Fibroblast of upper back skin (primary cell): ENCODE measurements at places on chromosomes 16 and 17.

GRCh38 chr16:82185012-82185411, 15.0 kb upstream of the MPHOSPH6 start:
- no peak for DNase-seq

DNA sequence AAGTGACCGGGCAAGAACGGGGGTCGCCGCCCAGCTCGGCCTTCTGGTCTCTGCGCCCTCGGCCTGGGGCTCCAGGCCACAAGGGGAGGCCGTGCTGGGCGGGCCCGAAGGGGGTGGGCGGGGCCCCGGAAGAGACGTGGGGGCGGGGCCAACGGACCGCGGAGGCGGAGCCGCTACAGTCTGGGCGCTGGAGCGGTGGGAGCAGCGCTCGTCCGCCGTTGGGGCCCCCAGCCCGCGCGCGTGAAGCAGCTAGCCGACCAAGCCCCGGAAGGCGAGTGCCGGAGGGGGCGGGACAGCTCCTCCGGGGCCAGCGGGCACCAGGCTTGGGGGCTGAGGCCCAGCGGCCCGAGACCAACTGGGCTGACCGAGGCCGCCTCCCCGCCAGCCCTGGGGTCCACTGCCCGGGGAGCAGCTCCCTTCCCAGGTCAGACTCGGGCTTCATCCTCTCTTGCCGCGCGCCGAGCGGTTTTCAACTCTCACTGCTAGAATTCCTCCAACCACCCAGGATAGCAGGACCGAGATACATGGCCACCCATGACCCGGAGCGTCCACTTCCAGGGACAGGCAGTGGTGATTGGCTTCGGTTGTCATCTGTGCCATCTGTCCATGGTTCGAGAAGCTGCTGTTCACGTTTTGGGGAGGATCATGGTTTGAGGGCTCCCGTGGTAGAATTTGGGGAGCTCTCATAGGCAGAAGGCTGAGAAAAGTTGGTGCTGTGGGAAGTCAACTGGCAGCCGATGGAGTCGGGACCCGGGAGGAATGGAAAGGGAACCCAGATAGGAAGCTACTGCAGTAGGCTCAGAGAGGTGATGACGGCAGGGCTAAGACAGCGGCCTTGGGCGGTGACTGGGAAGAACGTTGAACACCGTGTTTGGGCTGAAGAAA, 44.6 kb upstream of the LCMT1 start:
- DNase-seq, result peak; percentile 72

- DNase-seq, result no peak
Measured at GRCh38 chr17:66670206-66670605, 164.7 kb upstream of the CACNG5 start.

DNA sequence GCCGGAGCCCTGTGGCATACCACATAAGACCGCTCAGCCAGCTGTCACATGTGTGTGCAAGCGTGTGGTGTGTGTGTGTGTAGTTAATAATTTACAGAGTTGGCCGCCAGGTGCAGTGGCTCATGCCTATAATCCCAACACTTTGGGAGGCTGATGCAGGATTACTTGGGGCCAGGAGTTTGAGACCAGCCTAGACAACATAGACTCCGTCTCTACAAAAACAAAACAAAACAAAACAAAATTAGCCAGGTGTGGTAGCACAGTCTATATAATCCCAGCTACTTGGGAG, 20.4 kb downstream of the SOCS1 start:
- no peak for DNase-seq

DNA sequence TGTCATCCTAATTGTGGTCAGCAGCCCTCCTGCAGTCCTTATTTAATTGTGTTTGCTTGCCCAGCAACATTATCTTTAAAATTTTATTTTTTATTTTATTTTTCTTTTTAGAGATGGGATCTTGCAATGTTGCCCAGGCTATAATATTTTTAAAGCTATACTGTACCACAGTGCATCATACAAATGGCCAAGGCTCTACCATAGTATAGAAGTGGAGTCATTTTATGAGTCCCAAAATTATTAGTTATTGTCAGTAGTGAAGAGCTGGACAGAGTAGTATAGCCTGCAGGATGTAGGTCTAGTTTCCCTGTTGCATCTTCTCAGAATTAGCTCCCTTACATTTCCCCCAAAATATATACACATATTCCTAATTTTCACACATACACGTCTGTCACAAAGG, 44.1 kb downstream of the GAN start:
- no peak for DNase-seq

DNA sequence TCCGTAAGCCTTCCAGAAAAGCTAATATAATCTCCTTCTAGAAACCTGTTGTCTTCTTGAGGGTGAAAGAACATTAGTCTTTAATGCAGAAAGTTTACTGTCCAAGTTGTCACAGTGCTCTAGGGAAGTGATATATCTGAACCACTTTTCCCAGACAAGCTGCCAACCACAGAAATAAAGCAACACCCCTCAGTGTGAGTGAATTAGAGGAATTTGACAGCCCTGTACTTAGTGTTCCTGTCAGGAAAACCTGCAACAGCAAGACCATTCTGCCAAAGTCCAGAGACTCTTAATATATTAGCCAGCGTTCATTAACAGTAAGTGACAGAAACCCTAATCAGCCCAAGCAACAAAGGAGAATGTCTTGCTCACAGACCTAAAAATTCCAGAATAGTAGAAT, 137.7 kb downstream of the KATNIP start:
- DNase-seq, result no peak

DNA sequence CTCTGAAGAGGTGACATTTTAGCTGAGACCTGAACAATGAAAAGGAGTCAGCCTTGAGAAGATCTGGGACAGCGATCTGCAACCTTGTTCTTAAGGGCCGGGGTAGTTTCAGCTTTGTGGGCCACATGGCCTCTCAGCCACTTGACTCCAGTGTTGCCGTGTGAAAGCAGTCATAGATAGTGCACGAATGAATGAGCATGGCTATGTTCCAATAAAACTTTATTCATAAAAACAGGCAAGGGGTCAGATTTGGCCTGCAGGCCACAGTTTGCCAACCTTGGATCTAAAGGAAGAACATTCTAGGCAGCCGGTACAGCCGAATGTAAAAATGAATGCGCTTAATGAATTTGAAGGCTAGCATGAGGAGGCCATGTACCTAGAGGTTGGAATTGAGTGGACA, 83.5 kb downstream of the ABCC6 start:
- DNase-seq, result no peak

GRCh38 chr17:1122533-1123392, 57.0 kb downstream of the ABR start:
- DNase-seq, result peak; percentile 57

- DNase-seq, result no peak
Measured at GRCh38 chr16:56190048-56190676, 1.1 kb upstream of the GNAO1 start.

GRCh38 chr17:57210224-57210553, 46.1 kb upstream of the MSI2 start:
- no peak for DNase-seq

DNA sequence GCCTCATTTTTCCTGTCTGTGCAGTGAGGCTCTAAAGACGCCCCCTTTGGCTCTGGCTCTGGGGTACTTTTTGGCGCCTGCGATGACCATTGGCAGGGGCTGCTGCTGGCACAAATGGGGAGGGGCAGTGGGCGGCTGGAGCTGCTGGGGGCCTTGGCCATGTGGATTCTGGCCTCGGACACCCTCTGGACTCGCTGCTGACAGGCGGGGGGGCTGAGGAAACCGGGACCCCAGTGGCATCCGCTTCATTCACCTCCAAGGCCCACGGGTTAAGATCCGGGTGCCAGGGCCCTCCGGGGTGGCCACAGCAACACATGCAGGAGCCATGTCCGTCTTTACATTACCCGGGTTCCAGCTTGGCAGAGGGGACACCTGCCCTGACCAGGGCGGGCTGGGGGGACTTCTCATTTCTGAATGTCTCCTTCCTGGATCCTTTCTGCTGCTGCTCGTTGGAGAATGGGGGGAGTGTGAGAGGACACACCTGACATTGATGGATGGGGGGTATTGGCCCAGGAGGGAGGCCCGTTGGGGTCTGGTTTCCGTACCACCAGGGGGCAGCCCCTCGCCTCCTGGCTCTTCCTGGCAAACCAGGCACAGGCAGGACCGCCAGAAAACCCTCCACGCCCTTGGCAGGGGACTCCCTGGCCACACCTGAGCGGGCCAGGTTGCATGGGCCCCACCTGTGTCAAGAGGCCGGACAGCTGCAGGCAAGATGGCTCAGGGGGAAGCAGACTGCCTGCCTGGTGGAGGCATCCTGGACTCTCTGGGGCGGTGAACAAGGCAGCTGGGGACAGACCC, 21.8 kb downstream of the GSE1 start:
- DNase-seq, result no peak

GRCh38 chr17:48543107-48543853, 1.6 kb downstream of the HOXB2 start:
- DNase-seq, result no peak

DNA sequence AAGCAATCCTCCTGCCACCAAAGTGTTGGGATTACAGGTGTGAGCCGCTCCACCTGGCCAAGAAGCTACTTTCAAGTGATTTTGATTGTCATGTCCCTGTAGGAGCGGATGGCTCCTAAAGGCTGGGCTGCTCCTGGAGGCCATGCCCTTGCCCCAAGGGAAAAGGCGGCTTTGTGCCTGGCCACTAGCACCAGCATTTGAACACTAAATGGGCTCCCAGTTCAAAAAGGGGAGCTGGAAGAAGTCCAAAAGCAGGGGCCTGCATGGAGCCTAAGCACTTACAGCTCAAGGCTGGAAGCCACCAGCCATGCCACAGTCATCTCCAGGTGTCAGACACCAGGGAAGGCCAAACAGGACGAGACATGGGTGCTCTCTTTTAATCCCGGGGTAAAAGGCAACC, 26.8 kb downstream of the SPHK1 start:
- no peak for DNase-seq

DNA sequence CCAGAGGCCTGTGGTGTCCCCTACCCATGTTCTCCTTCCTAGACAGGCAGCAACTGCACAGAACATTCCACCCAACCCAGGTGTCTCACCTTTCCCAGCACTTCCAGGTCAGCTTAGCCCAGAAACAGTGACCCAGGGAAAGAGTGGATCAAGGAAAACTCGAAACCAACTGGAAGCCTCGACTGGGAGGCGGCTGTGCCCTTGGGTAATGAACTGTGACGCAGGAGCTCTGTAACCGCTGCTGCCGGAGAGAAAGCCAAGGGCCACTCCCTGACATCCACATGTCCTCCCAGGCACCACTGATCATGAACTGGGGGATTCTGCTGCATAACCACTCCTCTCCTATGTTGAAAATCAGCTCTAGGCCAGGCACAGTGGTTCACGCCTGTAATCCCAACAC, 34.4 kb downstream of the WDR59 start:
- DNase-seq, result no peak

GRCh38 chr17:37818689-37819088, 73.8 kb upstream of the HNF1B start:
- DNase-seq, result peak; percentile 53

DNA sequence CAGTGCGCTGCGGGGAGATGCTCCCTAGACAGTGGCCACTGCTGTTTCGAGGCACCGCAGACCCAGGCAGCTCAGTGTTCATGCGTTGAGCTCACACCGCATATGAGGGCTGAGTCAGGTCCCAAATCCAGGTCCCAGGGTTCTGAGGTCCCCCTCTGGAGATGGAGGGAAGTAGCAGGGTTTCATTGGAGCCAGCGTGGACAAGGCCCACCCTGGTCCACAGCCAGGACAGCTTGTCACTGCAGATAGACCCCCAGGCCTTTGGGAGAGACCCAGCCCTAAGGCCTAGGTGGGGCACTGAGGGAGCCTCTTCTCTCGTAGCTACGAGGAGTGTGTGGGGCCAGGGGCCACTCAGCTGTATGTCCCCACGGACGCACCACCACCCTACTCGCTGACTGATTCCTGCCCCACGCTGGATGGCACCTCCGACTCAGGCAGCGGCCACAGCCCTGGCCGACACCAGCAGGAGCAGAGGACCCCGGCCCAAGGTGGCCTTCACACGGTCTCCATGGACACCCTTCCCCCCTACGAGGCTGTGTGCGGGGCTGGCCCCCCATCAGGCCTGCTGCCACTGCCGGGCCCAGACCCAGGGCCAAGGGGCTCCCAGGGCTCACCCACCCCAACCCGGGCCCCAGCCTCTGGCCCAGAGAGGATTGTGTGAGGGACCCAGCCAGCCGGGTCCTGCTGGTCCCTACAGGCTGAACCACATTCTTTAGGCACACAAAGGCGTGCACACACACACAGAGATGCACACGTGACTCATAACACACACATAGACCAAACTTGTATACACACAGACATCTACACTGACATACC, 53.4 kb downstream of the BEAN1 start:
- no peak for DNase-seq

DNA sequence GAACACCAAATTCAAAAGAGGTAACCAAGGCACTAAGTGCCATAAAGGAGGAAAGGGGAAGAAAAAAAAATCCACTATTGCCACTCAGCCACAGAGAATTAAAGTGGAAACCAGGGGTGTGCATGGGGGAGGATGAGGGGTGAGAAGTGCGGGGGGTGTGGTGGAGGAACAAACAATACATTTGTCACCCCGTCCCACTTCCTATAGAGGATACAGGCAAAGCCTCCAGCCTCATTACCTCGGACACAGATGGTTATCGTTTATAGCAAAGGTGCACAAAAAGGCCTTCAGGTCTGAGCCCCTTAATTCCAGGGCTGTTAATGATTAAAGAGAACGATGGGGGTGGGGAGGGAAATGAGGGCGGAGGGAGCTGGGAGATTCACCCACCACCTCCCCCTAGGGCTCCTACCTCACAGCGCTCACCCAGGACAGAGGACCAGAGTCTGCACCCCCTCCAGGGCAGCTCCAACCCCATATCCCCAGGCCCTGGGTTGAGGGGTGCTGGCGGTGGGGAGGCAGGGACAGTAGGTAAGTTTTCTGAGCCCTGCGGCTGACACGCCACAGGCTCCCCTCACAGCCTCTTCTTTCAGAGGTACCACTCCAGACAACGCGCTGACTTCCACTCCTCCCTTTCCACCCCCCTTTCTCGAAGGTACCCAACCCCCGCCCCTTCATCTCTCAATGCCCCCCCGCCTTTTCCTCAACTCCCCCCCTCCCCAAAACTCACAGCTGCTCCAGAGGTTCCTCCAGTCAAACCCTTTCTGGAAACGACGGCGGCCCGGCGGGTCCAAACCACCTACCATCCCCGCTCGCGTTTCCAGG, 470 bp downstream of the DCUN1D3 start:
- no peak for DNase-seq

GRCh38 chr16:69166221-69166833, 20.6 kb upstream of the SNTB2 start:
- DNase-seq, result peak; percentile 40

DNA sequence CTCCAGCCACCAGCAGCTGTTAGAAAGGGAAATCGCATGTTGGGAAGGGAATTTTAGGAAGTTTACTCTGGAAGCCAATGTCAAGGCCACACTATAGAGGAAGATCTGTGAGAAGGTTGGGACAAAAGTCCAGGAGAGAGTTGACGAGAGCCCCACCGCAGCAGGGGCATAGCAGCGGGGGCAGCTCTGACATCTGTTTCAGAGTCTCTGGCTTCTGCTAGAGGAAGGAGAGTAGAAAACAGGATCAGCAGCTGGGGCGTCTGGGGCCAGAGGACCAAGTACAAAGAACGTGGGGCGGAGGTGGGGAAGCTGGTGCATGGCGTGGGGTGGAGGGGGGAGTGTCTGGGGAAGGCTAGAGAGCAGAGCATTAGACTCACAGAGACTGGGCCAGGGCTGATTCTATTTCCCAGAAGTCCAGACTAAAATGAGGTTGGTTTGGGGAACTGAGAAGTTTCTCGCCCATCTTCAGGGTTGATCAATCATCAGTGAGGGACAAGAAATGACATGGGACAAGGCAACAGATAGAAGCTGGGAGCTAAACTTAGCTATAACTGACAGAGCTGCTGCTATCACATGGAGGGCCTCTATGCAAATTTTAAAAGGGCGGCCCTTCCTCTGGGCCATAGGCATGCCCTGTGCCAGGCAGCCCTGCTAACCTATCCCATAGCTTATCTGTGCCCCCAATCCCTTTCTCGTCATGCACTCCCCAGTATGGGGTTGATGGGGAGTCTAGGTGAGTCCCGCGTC, 1.2 kb downstream of the RABEP2 start:
- DNase-seq, result no peak

- peak; percentile 28 for DNase-seq
Measured at GRCh38 chr16:67910158-67910557, 17.1 kb downstream of the PSKH1 start.
